ENCODE measurements at places on chromosomes 4 and X. TPM values are rescaled to one million over a fixed set of nuclear protein-coding genes. Genes with fewer than 3 reads are reported as not detected.

DNA sequence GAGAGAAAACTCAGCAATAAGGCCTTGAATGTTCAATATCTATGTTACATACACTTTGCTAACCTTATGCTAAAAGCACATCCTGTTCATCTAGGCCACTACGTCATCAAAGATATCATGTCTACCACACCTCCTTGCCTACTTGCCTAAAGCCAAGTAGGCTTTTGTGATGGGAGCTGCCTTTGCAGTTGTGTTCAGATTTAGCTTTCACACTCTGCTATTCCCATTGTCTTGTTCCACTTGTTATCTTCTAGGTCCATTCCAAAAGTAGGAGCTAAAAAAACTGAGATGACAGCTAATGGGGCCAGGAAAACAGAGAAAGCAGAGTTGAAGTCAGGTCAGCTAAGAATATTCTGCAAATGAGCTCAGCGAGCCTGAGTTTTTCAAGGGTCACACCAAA, 153.6 kb upstream of the EDNRA start:
- H3K4me3 ChIP-seq = no peak overlapping the region
- no peaks in the 10 kb centered on the region for H3K27me3 ChIP-seq
- H3K27ac ChIP-seq = no peak overlapping the region
- no peak for DNase-seq

DUSP21 gene
- total RNA-seq = 0.85 TPM

GRCh38 chr4:159284113-159284512, 181.2 kb downstream of the RAPGEF2 start:
- H3K4me3 ChIP-seq = no peak overlapping the region
- no peak for DNase-seq

COL4A6 gene
- 0.02 TPM for total RNA-seq

GRCh38 chr4:184039963-184040383, 134.9 kb downstream of the STOX2 start:
- no peaks in the 10 kb centered on the region for H3K27me3 ChIP-seq
- no peak overlapping the region for H3K27ac ChIP-seq
- no peaks in the 10 kb centered on the region for H3K36me3 ChIP-seq
- DNase-seq = no peak

GRCh38 chr4:126899331-126899801, 733.4 kb upstream of the INTU start:
- no peak overlapping the region for H3K4me3 ChIP-seq
- no peaks in the 10 kb centered on the region for H3K27me3 ChIP-seq
- peaks cover 72% of the 10 kb centered on the region for H3K36me3 ChIP-seq
- DNase-seq = no peak
- no peaks in the 10 kb centered on the region for H3K4me1 ChIP-seq
- H3K27ac ChIP-seq = no peak overlapping the region

DNA sequence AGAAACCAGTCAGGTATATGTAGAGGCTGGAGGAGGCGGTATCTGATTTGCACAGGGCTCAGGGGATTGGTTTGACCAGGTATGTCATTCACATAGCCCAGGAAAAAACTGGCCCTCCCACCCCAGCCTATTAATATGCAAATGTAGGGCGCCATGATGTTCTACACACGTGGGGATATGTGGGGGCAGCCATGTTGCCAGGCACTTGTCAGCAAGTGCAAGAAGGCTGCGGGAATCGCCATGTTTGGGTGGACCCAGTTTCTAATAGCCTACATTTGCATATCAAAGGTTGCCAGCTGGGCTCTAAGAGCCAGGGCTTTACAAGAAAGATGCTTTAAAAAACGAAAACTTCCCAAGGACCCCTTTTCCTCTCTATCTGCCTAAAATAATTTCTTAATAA, 335.1 kb downstream of the SMARCA1 start:
- no peaks in the 10 kb centered on the region for H3K27me3 ChIP-seq
- no peak overlapping the region for H3K27ac ChIP-seq
- DNase-seq = no peak
- no peaks in the 10 kb centered on the region for H3K4me1 ChIP-seq

GRCh38 chrX:3407781-3408180, 61.3 kb upstream of the MXRA5 start:
- DNase-seq = no peak
- no peak overlapping the region for H3K4me3 ChIP-seq
- no peaks in the 10 kb centered on the region for H3K4me1 ChIP-seq
- H3K27ac ChIP-seq = no peak overlapping the region
